Colonic mucosa (tissue), 4 donors: ENCODE measurements at places on chromosomes 7 and 10. TPM values are rescaled to one million over a fixed set of nuclear protein-coding genes. Genes with fewer than 3 reads are reported as not detected.

DNA sequence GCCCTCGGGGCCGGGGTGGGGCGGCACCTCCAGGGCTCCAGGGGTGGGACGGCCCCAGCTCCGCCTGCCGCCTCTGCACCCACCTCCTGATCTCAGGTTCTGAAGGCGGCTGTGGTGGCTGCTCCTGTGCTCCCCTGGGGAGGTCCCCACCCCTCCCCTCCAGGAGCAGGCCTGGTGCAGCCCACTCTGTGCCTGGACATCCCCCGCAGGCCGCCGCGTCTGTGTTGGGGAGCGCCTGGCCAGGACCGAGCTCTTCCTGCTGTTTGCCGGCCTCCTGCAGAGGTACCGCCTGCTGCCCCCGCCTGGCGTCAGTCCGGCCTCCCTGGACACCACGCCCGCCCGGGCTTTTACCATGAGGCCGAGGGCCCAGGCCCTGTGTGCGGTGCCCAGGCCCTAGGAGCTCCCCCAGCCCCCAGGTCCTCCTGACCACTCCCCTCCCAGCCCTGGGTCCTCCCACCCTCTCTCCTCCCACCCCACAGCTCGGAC is 5.5 kb downstream of the CYP2W1 start:
- DNase-seq, result no peak

GRCh38 chr7:23721456-23721855 is 11.4 kb downstream of the STK31 start:
- DNase-seq, result no peak

DNA sequence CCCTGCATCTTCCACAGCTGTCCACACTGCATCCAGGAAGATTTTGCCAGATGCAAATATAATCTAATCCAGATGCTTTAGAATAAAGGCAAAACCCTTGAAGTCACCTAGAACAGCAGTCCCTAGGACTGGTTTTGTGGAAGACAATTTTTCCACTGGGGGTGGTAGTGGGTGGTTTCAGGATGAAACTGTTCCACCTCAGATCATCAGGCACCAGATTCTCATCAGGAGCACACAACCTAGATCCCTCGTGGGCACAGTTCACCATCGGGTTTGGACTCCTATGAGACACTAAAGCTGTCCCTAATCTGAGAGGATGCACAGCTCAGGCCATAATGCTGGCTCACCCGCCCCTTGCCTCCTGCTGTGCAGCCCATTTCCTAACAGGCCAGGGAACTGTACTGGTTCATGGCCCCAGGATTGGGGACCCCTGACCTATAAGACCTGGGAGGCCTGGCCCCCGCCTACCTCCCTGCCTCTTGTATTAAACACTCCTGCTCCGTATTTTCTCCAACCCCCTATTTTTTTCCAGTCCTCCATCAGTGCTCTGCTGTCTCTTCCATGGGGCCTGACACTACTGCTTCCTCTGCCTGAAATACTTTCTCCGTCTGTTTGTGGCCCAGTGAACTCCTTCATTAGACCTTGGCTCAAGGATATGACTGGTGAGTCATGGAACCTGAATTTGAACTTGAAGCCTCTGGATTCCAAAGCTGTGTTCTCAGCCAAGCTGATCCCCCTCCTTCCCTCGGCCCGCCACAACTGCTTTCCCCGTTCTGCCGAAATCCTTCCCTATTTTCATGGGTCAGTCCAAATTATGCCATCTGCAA is 79.9 kb upstream of the RHEB start:
- DNase-seq, result no peak

- no peak for DNase-seq
Observed at GRCh38 chr10:25604591-25604990, 329.4 kb upstream of the MYO3A start.

- peak; percentile 40 for DNase-seq
Observed at GRCh38 chr7:74183653-74184450, 9.7 kb downstream of the EIF4H start.

DNA sequence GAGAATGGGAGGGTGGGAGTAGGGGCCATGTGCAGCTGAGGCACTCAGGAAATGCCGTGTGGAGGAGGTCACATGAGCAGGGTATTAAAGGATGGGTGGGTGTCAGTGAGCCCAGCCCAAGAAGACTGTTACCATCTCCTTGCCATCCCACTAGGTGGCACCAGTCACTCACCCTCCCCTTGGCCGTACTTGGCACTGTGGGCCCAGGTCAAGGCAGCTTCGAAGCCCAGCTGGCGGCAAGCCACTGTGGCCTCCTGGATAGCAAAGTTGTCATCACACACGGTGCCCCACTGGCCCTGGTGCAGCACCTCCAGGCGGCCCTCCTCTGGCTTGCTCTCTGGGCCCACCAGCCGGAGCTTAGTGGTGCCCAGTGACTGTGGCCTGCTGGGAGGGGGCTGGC is 5.4 kb downstream of the LOXL4 start:
- DNase-seq, result no peak

GRCh38 chr10:74530981-74531380 is 295.4 kb upstream of the KAT6B start:
- DNase-seq, result no peak

- no peak for DNase-seq
Observed at GRCh38 chr10:82668221-82668895, 793.4 kb downstream of the NRG3 start.

DNA sequence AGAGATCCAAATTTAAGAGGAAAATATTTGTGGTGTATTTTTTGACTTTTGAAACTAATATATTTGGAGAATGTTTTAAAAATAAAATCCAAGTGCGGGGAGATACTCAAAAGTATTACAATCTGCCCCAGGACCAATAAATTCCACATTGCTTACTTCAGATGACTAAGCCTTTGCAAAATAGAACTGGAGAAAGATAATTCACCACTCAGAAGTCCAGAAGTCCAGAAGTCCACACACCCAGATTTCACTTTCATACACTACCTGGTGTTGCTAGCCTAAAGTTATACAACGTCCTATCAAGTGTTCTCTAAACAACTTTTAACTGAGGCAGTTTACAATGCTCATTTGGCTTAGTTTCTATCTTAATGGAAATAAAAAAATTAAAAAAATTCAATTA is 487.0 kb upstream of the SEMA3D start:
- DNase-seq, result no peak

DNA sequence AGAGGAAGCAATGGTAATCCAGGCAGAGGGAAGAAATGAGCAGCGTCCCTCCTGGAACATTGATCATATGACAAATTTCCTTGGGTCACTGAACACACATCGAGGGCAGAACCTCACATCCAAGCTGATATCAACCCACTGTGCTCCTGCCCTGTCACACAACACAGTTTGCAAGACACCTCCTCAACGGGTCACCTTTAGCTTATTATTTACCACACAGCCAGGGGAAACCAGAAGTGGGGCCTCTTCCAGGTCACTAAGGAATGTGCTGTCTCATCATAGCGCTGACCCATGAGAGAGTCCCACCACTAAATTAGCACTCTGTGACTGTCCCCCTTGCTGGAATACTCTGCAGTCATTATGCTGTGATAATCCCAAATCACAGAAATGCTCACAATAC is 69.7 kb upstream of the PPP1R3C start:
- DNase-seq, result no peak

- no peak for DNase-seq
Observed at GRCh38 chr7:39714447-39715091, 91.2 kb downstream of the RALA start.

ECD gene
- 18.2 TPM for total RNA-seq

SSC4D gene
- total RNA-seq, result 0.45 TPM

COL13A1 gene
- total RNA-seq, result 1.1 TPM
